Central memory CD8-positive, alpha-beta T cell (primary cell): ENCODE measurements at places on chromosomes 3 and 15.

DNA sequence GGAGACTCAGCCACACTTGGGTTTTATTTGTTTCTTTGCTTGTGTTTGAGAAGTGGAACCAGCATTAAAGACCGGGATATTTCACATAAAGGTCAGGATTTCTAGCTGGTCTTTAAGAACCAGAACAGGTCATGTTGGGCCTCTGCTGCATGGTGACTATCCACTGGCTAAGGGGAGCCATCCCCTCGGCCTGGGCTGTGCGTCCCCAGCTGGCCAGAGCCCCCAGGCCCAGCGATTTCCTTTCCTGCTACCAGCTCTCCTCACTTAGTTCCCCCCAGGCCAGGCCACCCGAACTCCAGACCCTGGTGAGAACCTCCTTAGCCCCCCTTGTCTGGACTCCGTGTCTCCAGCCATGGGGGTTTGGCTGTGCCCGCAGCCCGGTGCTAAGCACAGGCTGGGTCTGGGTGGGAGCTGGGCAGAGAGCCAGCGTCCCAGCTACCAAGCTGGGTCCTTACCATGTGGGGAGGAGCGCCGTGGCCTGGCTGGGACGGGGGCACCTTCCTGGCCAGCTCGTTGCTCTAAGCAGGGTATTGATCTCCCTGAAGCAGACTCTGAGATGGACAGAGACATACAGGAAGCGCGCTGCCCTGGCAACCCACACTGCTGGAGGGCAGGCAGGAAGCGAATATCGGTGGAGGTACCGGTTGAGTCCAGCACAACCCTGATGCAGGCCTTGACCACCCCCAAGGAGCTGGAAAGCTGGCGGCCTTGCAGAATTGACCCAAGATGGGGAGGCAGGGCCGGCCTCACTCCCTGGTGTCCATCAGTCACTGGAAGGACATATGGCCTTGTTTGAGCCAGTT, 49.4 kb downstream of the KLF15 start:
- no peak for DNase-seq

- no peak for DNase-seq
Observed at GRCh38 chr3:144104679-144105078, 133.1 kb downstream of the DIPK2A start.

DNA sequence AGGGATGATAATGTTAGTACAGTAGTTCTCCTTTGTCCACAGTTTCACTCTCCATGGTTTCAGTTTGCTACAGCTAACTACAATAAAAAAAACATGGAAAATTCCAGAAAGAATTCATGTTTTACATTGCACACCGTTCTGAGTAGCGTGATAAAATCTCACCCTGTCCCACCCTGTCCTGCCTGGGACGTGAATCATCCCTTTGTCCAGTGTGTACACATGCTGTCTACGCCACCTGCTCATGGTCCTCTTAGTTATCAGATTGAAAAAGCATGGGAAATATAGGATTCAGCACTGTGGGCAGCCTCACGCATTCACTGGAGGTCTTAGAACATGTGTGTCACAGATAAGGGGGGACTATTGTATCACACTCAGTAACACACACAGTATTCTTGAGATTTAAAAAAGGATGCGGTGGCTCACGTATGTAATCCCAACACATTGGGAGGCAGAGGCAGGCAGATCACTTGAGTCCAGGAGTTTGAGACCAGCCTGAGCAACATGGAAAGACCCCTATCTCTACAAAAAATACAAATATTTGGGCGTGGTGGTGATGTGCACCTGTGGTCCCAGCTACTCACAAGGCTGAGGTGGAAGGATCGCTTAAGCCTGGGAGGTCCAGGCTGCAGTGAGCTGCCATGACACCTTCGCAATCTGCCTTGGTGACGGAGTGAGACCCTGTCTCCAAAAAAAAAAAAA, 8.7 kb upstream of the FLNB start:
- no peak for DNase-seq

GRCh38 chr3:124588794-124589193, 141.5 kb upstream of the UMPS start:
- no peak for DNase-seq

GRCh38 chr3:163838769-163839168, 1239.5 kb downstream of the SI start:
- no peak for DNase-seq

DNA sequence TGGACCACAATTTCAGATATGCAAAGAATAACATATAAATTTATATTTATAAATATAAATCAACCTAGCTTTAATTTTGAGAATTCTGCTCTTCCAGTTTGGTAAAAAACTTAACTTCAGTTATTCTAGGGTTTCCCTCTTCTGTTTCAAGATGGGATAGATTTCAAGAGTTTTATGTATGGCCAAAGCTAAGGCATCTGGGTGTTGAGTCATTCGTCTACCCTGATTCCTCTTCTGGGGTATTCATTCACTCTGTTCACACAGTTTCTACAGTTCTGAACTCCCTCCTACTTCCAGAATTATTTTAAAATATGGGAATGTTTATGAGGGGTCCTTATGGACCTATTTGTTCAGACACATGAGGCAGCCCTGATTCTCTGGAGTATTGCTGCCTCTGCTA, 4.2 kb upstream of the FGF7 start:
- DNase-seq: no peak
